NCI-H1048 (cell line): ENCODE measurements at places on chromosomes 6 and 20.
A peak's percentile ranks its signal among the peaks of the same experiment; 100 is the strongest.

DNA sequence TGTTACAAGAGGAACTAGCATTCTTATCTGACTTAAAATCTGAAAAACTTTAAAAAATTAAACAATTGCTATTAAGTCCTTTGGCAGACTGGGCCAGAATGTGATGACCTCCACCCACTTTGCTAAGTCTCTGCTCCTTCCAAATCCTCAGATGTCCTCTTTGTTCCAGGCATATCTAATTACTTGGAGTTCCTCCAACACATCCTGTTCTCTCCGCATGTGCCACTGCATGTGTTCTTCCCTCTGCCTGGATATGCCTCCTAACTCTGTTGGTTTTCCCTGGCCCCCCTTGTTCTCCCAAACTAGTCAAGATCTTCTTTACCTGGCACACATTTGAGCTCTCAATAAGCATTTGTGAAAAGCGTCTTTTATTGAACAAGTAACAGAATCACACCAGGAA is 23.1 kb downstream of the ELOVL2 start:
- no peak for DNase-seq

GRCh38 chr6:131784561-131784960 is 23.3 kb upstream of the ENPP1 start:
- DNase-seq = no peak

- no peak for DNase-seq
Observed at GRCh38 chr6:160102956-160103824, 18.4 kb upstream of the SLC22A1 start.

- no peak for DNase-seq
Observed at GRCh38 chr6:28333599-28334018, 2.3 kb downstream of the ZSCAN31 start.

DNA sequence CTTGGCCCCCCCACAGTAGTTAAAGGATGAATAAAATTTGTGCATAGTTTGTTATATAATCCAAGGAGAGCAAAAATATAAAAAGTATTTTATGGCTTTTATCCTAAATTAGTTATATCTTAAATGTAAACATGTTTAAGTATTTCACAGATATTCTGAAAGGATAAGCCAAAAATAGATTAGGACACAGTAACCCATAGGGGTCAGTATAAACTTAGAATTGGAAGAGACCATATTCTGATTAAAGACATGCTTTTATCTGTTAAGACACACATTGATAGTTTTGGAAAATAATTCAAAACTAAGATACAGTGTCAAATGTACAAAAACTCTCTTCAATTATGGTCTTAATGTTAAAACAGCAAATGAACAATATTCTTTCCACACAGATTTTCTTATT is 4.5 kb upstream of the SERINC1 start:
- DNase-seq = no peak

- DNase-seq = no peak
Observed at GRCh38 chr6:144935661-144936060, 650.5 kb downstream of the UTRN start.

GRCh38 chr6:150953851-150954250 is 88.3 kb downstream of the MTHFD1L start:
- no peak for DNase-seq

GRCh38 chr6:101403216-101403945 is 9.9 kb downstream of the GRIK2 start:
- no peak for DNase-seq

GRCh38 chr6:143872201-143872600 is 7.9 kb downstream of the ZC2HC1B start:
- no peak for DNase-seq

DNA sequence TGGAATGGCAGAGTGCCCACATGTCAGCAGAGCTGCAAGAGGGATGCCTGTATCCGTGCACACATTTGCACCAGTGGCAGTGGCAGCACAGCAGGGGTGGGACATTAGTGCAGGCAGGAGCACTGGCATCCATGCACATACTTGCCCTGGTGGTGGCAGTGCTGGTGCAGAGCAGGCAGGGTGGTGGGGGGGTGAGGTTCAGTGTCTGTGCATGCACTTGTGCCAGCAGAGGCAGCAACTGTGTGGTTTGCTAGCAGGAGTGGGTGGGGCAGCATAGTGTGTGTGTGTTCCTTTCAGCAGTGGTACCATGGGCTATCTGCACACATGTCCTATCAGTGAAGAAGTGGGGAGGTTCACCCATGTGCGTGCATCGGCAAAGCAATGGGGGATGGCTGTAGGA is 151.6 kb downstream of the EPM2A start:
- no peak for DNase-seq

- no peak for DNase-seq
Observed at GRCh38 chr6:117345292-117345610, 79.9 kb downstream of the VGLL2 start.

DNA sequence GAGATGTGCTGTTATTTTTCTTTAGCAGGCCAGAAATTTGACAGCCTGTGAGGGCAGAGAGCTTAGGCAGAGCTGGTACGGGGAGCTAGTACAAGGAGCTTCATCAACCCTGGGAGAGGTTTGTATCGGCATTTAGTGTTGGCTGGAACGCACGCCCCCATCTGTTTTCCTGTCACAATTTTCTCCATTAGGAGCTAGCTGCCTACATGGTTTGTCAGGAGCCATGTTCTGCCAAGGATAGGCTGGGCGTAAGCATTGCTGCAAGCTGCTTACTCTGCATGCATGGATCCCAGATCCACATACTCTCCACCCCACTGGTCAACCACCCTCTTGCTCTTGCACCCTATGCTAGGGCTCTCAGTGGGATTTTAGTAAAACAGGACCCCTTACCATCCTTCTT is 449.0 kb upstream of the CHD6 start:
- no peak for DNase-seq

- no peak for DNase-seq
Observed at GRCh38 chr20:17960927-17961586, 7.5 kb downstream of the SNX5 start.

GRCh38 chr6:3418496-3419060 is 38.3 kb downstream of the SLC22A23 start:
- DNase-seq = no peak

GRCh38 chr6:45138765-45139164 is 189.4 kb upstream of the RUNX2 start:
- no peak for DNase-seq

DNA sequence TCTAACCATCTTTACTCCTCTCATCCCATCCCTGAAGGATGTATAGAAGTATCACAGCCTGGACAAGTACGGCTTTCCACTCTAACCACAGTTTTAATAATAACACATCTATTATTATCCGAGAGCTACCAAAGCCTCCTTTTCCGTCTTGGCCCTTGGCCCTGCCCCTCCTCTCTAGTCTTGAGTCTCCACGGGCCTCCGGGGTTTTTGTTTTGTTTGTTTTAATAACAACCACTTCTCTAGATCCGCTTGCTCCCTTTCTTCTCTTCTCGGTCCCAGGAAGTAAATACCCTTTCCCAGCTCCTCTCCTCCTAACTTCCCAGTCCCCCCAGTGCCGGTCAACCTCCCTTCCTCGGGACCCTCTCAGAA is 661 bp downstream of the LCA5 start:
- no peak for DNase-seq

DNA sequence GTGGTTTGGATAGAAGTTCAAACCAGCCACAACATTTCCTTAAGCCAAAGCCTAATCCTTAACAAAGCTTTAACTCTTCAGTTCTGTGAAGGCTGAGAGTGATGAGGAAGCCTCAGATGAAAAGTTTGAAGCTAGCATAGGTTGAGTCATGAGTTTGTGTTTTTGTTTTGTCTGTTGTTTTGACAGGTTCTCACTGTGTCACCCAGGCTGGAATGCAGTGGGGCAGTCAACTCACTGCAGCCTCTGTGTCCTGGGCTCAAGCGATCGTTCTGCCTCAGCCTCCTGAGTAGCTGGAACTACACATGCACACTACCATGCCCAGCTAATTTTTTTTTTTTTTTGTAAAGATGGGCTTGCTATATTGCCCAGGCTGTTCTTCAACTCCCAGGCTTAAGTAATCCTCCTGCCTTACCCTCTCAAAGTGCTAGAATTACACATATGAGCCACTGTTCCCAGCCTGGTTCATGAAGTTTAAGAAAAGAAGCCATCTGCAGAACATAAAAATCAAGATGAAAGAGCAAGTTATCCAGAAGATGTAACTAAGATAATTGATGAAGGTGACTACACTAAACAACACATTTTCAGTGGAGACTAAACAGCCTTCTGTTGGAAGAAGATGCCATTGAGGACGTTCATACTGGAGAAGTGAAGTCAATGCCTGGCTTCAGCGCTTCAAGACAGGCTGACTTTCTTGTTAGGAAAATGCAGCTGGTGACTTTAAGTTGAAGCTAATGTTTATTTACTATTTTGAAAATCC is 96.2 kb downstream of the SMAP1 start:
- no peak for DNase-seq

DNA sequence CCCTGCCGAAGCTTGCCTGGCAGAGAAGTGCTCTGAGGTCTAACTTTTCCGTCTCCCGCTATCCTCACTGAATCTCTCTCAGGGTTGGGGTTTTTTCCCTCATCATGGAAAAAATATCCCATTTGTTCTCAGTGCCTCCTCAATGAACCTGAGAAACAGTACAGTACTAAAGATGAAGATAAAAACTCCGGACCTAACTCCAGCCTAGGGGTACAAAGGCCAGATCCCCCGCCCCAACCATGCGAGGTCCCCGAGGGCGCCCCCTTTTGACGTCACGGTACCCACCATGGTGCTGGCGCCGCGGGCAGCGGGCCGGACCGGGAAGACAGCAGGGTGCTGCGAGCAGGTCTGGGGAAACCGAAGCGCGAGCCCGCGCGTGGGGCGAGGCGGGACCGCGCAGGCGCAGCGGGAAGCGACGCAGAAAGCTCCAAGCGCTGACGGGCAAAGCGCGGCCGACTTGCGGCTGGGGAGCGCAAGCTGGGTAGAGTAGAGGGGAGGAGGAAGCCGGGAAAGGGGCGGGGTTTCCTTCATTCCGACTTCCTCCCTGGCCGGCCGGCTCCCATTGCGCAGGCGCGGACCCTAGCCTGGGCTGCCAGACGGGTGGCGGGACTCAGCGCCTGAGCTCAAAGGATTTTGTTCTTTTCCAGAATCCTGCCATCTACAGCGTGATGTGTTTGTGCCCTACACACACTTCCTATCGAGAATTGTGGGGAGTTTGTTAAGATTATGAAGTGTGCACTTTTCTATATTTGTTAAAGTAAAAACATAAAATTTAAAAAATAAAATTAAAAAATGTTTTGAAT is at the start of gene LSM2:
Gene LSM2 (minus strand): TSS at position 497 of the 803 bp plus-strand sequence. CDS start 209 bp downstream, at position 288.
- DNase-seq = peak; percentile 91

GRCh38 chr6:39100358-39100757 is 14.6 kb downstream of the SAYSD1 start:
- DNase-seq = no peak

DNA sequence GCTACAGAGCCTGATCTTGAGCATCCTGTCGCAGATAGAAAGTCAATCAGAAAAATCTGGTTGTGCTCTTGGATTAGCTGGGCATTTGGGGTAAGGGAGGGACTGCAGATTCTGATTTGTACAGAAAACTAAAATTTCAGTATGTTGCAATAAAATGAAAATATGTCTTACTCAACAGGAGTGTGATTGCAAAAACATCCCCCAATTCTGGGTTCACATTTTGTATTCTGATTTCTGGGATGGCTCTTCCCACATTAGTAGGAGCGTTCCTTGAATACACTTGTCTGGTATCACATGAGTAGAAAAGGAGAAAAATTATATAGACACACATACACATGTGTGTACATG is 40.5 kb downstream of the PANK2 start:
- no peak for DNase-seq

GRCh38 chr6:53646606-53647005 is 18.9 kb downstream of the KLHL31 start:
- no peak for DNase-seq

DNA sequence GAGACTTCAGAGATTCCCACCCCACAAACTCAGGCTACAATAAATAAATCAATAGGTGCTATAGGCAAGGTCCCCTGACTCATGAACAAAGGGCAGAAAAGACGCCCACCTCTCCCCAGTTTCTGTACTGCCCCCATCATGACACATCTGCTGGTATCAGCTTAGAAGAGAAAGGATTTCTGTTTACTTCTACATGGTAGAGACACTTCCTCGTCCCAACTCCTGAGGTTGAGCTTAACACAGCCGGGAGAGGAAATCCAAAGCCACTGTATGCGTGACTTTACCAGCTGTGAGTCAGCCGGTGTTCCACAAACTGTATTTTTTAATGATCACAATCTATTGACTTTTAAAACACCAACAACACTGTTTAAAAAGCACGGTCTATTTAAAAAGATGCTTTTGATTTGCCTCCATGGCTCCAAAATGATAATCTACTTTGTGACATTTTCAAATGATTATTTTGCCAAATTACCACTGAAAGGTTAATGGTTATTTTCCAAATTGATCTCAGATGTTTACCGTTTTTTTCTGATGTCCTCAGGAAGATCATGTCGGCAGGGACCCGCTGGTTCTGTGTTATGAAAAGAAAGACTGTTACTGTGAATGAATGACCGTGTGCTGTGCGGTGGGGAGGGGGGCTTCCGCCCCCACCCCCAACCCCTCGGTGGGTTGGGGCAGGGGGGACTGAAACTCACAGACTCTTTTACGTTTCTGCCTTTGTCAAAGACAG is 72.5 kb downstream of the ATP9A start:
- DNase-seq = no peak

GRCh38 chr20:54405540-54405939 is 69.9 kb upstream of the DOK5 start:
- no peak for DNase-seq

- no peak for DNase-seq
Observed at GRCh38 chr6:170358496-170358895, 51.9 kb downstream of the FAM120B start.

DNA sequence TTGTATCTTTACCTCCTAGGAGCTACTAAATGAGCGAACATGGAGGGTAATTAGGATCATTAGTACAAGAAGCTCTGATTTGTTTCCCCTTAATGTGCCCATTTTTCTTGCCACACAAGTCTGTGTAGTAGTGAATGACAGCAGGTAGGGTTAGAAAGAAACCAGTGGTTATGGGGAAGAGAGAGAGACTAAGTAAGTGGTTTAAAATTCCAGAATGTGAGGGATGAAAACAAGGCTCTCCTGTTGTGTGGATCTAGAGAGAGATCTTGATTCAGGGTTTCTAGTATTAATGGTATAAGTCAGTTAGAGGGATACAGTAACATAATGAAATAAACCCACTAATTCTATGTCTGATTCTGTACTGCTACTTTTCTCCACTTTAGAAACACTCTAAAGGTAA is 22.7 kb downstream of the STXBP5 start:
- no peak for DNase-seq

GRCh38 chr6:21201637-21202350 is 391.8 kb upstream of the SOX4 start:
- peak; percentile 68 for DNase-seq

DNA sequence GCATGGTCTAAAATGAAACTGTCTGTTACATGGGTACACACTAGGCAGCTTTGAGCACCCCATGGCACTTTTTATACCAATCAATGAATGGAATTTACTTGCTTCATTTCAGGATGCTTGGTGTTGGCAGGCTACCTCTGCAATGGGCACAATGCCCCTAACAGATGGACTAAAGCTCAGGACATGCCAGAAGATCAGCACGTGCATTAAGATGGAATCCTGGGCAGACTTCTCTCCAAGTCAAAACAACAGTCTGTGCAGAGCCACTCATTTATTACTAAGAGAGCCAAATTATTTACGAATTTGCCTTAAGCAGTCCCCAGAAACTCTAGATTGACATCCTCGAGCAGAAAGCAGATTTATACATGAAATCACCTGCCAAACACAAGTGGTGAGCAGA is 55.8 kb upstream of the SCML4 start:
- no peak for DNase-seq
